ENCODE measurements at places on chromosomes 5 and 9.

DNA sequence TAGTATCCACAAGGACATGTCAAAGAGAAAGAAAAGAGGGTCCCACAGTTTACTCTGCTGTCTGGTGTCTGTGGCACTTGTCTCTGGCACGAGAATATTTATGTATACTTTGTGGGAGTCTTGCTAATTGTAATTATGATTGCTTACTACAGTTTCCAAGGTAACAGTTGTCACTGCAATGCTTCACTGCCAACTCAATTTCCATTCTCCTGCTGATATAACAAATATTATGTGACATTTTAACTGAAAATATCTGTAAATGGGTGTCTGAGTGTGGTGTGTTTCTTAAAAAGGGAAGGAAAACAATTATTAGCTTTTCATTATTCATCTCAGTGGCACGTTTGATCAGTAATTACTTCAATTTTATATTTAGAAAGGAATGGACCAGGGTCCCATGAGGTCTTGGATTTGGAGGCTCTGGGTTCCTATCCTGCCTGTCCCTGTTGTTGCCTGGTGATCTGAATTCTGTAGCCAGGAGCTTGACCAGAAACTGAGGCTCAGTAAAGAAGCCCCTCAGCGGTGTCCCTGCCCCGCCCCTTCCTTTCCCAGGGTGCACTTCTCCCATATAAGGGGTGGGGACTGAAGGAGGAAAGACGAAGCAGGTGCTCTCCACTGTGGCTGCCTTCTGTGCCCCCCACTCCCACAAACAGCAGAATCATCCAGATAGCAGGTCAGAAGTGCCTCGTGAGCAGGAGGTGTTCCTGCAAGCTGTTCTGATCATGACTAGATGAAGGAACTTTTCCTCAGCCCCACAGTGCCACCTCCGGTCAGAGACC lies 137.3 kb upstream of the KIF2A start:
- DNase-seq = no peak

- DNase-seq = no peak
Observed at GRCh38 chr5:173591056-173591514, 25.4 kb downstream of the BOD1 start.

- DNase-seq = no peak
Observed at GRCh38 chr5:156327296-156327695, 332 bp downstream of the SGCD start.

GRCh38 chr9:96884443-96884842 lies 30.1 kb upstream of the ZNF782 start:
- DNase-seq = no peak

DNA sequence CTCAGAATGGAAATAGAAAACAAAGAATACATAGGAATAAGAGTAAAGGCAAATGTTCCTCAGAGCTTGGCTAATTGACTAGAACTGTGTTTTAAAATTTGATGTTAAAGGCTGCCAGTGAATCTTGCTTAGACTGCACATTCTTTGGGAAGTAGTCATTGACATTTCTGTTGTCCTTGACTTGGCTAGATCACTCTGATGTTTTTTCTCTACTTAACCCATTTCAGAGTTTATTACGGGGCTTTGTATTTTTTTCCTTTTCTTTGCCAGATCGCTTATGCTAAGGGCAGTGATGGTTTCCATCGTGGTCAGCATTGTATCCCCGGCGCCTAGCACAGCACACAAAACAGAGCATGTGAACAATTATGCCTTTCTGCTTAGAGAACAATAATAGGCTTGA lies 1126.7 kb upstream of the CDH9 start:
- no peak for DNase-seq
